ENCODE measurements at places on chromosomes 1 and 21.

DNA sequence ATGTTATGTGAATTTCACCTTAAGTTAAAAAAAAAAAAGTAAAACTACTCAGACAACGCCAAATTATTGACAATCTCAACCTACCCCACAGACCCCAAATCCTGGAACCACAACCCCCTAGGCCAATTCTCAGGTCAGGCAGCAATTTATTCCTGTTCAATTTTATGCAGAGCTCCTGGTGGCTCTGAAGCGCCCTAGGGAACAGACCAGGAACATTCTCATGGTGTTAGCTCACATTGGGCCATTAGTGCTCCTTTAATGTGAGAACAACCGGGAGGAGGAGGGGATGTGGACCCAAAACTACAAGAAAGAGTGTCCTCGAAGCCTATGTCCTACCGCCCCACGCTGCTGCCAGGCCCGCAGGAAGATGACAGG lies 403 bp upstream of the PSEN2 start:
- DNase-seq: no peak

GRCh38 chr1:100912019-100912418 lies 16.1 kb downstream of the SLC30A7 start:
- DNase-seq: no peak

DNA sequence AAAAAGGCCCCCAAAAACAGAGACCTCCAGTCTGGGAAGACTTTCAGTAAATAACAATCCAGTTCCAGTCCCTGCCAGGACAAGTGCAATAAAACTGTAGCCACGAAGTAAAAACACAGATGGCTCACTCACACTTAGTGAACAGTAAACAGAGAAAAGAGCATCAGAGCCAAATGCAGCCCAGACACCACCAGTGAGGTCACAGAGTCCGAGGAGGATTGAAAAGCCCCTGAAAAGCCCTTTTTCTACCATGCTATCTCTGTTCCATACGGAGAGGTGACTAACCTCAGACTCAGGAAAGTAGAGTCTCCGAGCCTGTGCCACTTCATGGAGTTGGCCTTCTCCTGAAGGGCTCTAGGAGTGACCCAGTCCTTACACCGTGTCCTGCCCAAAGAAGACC lies 84.5 kb downstream of the COLGALT2 start:
- DNase-seq: no peak

GRCh38 chr1:109266965-109267364 lies 16.0 kb downstream of the PSRC1 start:
- DNase-seq: no peak

DNA sequence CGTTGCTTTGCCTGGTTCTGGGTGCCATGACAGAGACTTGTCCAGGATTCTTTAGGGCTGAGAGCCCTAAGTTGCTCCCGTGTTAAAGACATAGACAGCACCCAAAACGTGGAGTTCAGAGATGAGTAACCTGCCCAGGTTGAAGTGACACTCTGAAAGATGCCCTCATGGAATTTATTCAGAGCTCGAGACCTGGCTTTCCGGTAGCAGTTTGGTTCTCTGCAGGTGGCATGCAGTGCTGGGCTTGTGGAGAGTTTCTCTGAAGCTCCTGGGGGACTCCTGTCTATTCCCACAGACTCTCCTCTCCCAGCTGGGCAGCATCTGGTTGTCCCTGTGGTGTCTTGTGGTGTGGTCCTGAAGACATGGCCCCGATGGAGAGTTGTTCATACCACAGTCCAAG lies 241.0 kb downstream of the RHOU start:
- no peak for DNase-seq

DNA sequence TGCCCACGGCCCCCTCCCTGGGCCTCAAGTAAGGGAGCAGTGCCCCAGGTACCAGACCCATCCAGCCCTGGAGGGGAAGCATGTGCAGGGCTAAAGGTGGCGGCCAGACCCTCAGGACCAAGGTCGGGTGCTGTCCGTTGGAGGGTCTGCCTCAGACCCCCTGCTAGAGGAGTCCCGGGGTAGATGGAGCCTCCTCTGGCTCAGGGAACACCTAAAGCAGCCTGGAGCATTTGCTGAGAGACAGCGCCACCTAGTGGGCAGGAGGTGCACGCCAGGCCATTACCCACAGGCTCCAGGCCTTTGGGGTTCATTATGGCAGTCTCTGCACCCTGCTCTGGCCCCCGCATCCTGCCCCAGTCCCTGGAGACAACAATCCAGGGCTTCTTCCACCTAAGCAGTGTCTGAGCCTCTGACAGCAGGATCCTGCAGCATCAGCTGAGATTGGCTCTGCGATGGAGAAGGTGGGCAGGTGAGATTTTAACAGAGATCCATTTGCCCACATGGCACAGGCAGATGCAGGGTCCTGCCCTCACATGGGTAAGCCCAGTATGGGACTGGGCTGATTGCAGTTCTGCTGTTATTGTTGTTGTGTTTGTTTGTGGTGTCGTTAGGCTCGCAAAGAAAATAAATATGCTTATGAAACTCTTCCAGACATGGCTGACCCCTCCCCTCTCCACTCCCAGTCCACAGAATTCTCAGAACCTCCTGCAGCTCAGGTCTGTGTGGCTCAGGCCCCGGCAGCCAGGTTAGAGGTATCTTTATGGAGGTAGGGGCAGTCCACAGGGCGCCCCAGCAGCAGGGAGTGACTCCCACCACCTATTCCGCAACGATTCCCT lies 42.4 kb downstream of the CTNNBIP1 start:
- peak; percentile 22 for DNase-seq

DNA sequence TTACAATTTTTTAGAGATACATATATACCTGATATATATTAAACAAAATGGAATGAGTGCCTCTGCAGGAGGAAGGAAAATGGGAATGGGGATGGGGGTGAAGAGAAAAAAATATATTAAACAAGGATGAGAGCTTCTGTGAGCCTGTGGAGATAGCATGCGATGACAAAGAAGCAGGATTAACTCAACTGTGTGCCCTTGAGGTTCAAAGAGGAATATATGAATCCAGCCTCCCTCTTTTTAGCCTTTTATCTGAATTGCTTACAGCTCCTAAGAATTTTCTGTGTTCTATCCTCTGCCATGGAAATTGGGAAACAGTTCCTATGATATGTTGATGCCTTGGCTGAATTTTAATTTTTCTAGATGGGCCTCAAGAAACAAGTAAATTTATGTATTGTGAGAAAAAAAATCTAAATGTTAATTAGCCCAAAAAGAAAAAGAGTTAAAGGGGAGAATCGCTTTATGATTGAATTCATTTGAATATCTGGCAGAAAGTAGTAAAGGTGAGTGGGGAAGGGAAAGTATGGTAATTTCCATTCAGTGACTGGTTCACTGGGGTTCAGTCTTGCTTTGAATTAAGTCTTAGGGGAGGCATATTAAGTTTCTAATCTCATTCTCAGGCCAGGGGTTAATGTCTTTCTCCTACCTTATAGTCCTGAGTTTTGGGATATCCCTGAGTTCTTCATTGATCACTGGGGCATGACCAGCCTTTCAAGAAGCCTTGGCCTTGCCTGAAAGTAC lies 106.3 kb upstream of the HMCN1 start:
- no peak for DNase-seq

DNA sequence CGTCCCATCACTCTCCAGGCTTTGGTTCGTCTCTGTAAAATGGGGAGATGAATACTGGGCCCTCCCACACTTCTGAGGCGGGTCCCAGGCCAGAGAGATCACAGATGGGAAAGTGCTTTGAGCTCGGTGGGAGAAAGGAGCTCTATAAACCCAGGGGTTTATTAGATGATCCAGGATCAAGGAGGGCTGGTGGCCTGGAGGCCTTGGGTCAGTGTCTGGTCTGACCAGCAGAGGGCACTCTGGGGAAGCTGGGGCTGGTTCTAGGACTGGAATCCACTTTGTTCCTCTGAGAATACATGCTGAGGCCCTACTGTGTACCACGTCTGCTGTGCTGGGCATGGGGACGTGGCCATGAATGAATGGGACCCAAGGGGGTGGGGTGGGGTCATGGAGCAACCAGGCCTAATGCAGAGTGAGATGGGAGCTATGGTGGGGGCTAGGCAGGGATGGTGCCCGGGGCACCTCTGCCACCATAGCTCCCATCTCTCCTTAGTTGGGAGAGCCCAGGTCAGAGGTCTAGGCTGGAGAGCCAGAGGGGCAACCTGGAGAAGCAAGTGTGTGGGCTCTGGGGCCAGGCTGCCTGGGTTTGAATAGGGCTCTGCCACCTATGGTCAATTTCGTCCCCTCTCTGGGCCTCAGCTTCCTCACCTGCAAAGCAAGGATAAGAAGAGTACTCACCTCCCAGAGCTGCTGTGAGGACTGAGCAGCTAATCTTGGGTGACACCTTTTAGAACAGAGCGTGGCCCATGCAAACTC lies 9.0 kb upstream of the FAM131C start:
- DNase-seq: peak; percentile 27

- DNase-seq: peak; percentile 50
These were observed 4.0 kb downstream of the S100A16 start for GRCh38 chr1:153608742-153609584.

GRCh38 chr1:166939741-166940375 lies 35.5 kb downstream of the ILDR2 start:
- DNase-seq: no peak

DNA sequence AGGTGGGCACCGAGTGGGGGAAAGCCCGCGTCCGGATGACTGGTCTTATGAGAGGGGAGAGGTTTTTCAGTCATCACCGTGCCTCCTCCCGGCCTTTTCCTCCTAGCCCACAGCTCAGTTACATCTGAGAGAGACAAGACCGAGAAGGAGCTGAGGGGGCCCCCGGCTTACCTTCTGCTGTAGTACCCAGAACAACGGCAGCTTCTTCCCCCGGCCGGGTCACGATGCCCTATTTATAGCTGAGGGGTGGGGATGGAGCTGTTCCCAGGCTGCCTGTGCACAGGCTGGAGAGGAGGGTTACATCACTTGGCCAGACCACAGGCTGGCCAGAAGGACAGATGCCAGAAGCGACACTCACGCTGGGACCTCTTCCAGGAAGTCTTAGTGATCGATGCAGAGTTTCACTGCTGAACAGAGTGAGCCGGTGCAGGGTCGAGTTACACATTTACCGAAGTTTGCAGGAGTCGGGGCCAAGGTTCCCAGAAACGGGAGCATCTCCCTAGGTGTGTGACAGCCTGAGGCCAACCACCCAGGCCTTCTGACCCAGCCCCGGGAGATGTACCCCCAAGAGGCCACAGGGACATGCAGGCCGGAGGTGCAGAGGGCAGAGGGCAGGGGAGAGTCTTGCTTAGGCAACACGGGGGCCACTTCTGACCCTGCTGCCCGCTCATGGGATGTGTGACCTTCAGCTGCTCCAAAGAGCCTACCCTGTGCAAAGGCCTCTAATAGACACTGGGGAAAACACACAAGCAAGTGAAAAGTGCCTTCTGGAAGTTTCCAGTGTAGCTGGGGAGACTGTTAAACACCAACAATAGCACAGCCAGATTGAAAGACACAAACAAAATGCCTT lies at the start of gene AGT:
AGT (minus strand) TSS at position 208 of the 850 bp plus-strand sequence. CDS start 3,299 bp downstream, outside the sequence.
- DNase-seq: peak; percentile 30

- peak; percentile 42 for DNase-seq
These were observed 37.9 kb downstream of the WDR3 start for GRCh38 chr1:117967477-117967876.

GRCh38 chr1:10084045-10084444 lies 51.3 kb downstream of the UBE4B start:
- DNase-seq: no peak

DNA sequence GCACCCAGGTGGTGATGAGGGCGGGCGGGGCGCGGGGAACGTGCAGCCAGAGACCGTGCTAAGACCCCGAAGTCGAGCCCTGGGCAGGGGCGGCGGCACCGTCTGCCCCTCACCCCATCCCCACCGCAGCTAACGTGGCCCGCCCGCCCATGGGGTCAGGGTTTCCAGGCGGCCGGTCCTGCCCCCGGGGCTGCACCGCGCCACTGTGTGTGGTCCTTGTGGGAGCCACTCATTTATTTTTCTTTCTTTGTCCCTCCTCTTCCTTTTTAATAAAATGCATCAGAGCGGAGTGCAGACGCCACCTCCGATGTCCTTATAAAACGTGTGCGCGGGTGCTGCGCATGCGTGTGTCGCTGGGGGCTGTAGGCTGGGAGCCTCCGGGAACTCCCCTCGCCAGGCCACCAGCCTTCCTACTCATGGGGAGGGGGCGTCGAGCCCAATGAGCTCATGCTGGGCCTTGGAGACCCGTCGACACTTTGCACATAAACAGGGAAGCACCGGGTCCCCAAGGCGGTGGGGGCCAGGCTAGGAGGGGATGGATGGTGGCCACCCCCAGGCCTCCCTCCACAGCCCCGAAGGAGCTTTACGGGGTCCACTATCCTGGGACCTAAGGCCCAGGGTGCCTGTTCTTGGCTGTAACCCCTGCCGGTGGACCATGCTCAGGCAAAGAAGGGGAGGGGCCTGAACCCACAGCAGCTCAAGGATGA lies 59.9 kb downstream of the WNT9A start:
- DNase-seq: no peak

GRCh38 chr1:164347980-164348379 lies 211.0 kb upstream of the PBX1 start:
- DNase-seq: no peak

DNA sequence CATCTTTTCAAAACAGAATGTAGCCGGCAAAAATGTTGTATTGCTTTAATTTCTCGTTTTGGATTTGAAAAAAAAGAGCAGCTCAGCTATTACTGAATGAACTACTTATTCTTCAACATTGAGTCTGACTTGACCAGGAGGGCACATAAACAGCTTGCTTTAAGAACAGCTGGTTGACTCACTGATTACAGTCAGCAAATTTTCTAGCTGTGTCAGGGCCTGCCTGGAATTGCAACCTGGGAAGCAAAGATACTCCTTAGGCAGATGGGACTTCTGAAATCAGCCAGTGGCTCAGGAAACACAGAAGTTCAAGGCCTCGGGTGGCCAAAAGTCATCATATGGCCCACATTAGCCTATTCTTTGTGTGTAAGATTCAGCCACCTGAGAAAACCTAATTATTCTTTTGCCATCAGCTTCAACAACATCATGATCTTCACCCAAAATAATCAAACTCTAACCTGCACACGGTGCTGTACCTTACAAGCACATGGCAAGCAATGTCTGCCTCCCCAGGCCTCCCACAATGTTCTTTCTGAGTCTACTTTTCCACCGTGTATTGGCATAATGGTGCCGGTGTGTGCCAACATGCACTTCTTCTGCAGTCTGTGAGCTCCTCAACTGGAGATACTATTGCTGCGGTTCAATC lies 307.2 kb downstream of the HHIPL2 start:
- DNase-seq: no peak

GRCh38 chr1:244920911-244921761 lies 56.8 kb upstream of the HNRNPU start:
- DNase-seq: no peak

Data from fibroblast of skin of left quadriceps (primary cell).